HS-5 (cell line): ENCODE measurements at places on chromosomes 12 and 14.
A peak's percentile ranks its signal among the peaks of the same experiment; 100 is the strongest.

DNA sequence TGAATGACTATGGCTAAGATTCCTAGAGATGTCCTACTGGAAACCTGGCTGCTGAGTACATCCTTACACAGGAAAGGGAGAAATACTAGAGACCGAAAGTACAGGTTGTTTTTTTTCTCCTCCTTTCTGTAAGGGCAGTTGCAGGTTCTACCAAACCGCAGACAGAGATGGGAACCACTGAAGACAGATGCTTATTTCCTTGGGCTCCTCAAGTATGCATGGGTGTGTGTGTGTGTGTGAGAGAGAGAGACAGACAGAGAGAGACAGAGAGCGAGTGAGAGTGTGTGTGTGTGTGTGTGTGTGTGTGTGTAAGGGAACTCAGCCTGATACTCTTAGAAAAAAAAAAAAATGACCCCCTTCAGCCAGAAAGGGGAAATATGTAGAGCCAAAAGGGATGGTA lies 42.5 kb downstream of the MAP4K5 start:
- DNase-seq: no peak

- DNase-seq: no peak
These were observed 326.6 kb upstream of the PRICKLE1 start for GRCh38 chr12:42916143-42916542.

GRCh38 chr12:70459786-70460185 lies 93.7 kb downstream of the KCNMB4 start:
- no peak for DNase-seq

- no peak for DNase-seq
These were observed 514.0 kb downstream of the FUT8 start for GRCh38 chr14:65926504-65926903.

DNA sequence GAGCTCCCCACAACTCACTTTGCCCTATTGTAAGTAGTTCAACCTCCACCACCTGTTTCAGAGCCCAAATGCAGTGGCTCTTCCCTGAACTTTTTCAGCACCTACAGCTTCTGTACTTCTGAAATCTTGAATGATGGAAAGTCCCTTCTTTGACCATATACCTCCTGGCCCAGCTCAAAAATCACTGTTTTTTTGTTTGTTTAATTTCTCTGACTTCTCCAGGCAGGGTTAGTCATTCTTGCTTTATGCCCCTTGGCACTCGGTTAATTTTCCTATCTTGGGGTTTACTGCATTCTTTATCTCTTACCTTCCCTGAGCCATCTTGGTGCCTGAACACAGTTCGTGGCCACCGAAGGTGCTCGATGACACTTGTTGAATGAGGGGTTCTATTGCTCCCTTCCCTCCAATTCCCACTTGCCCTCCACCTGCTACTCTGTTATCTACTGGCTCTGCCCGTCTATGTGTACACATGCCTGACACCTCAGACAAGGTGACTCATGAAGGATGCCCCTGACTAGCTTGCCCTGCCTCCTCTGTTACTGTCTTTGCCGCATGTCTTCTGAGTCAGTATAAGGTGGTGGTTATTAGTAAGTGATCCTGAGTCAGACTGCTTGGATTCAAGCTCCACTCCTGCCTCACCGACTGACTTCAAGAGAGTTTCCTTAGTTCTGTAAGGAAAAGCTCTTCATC lies 4.4 kb downstream of the AMHR2 start:
- DNase-seq: peak; percentile 94

- DNase-seq: no peak
These were observed 25.6 kb upstream of the ARID4A start for GRCh38 chr14:58272588-58273372.

- no peak for DNase-seq
These were observed 22.8 kb downstream of the TMEM63C start for GRCh38 chr14:77204459-77204771.

DNA sequence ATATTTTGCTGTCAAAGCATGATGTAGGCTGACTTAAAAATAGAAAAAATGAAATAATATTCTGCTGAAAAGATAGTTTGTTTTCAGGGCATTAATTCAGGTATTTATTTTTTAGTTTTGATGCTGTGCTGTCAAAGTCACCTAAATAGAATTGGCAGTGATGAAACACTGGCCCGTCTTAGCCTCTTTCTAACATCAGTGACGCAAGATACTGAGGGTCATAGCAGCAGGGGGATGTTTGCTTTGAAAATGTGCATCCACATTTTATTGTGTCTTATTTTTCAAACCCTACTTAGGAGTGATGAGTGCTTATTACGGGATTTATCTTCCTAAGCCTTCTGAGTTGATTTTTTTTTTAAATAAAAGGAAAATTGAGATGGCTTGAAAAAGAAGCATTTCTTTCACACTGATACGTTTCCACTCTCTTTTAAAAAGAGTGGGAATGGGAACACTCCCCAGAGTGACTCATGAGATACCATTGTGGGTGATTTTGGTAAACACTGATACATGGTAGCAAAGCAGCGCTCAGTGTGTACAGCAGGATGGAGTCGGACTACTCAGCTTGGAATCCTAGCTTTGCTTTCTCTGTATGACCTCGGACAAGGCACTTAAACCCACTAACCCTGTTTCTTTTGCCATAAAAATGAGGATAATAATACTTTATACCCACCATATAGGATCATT lies 290.8 kb downstream of the ERC1 start:
- no peak for DNase-seq

- DNase-seq: no peak
These were observed 141.0 kb upstream of the G2E3 start for GRCh38 chr14:30417999-30418398.
